Suppressor macrophage treated with lipopolysaccharide for 1 hour (primary cell): ENCODE measurements at places on chromosomes 12 and 14.

DNA sequence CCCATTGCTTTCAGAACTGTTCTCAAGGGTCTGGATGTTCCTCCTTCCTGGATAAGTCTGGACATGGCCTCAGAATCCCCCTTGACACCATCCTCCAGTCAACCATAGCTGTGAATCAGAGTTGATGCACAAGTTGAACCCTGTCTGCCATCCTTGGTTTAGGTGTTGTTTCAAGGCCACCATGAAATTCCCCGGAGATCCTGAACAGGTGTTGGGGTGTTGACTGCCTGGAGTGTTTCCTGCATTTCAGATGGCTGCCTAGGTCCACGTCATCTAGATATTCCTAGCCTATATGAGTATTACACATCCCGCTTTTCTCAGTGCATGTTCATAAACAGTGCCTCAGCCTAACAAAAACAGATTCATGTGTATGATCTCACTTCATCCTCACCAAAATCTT, 86.7 kb upstream of the PWP1 start:
- DNase-seq, result no peak

GRCh38 chr12:113241191-113242025, 20.1 kb downstream of the TPCN1 start:
- DNase-seq, result peak; percentile 90

DNA sequence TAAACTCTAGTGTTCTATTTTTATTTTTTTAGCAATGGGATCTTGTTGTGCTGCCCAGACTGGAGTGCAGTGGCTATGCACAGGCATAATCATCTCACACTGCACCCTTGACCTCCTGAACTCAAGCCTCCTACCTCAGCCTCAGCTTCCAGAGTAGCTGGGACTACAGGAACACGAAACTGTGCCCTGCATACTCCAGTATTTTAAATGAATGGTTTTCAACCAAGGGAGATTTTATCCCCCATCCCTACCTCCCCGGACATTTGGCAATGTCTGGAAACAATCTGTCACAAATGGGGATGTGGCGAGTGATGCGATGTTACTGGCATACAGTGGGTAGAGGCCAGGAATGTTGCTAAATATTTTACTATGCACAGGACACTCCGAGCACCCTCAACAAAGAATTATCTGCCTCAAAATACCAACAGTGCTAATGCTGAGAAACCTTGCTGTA, 2.1 kb downstream of the CBX5 start:
- peak; percentile 74 for DNase-seq

DNA sequence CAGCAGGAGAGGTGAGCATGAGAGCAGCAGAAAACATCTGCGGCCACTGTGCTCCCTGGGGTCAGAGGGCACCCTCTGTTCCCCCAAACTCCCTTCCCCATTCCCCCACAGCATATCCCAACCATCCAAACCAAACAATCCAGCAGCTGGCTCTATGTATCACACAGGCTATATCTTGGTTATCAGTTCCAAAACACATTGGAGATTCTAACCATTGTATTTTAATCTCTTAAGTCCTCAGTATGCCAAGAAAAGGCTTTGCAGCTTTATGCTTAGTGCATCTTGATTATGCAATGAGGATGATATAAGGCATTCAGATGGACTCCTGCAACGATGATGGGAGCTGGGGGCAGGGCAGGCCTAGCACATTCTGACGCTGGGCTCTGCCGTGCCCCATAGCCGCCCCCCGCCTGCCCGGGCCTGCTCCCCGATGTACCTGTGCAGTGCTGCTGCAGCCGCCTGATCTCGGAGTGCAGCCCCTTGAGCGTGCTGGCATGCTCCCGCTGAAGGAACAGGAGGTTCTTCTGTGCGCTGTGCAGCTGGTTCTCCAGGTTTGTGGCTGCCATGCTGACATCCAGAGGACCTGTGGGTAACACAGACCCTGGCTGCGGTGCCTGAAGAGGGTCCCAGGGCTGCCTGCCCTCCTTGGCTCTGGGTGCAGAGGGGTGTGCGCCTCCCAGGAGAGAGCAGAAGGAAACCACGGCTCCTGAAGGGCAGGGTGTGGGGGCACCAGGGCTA, 29.6 kb downstream of the CCDC92 start:
- DNase-seq, result no peak

- no peak for DNase-seq
Measured at GRCh38 chr12:47107926-47108325, 28.2 kb upstream of the AMIGO2 start.
